NCI-H1694 (cell line): ENCODE measurements at places on chromosomes 2 and 18.

GRCh38 chr2:109402180-109402579 lies 211.6 kb downstream of the SEPTIN10 start:
- no peak for DNase-seq

DNA sequence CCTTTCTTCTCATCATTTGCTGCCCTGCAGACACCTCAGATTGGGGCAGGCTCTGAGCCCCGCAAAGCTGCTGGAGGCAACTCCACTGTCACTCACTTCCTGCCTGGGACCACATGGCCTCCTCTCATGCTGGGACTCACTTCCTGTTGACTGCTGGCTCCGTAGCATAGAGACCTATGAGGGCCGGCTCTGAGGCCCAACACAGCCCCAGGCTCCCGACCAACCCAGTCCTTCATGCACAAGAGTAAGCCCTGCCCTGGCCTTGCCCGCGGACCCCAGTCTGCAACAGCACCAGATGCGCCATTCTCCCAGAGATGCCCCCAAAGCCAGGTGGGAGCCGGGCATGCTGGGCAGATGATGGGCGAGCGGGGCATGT lies 55.7 kb downstream of the DNMT3A start:
- no peak for DNase-seq

DNA sequence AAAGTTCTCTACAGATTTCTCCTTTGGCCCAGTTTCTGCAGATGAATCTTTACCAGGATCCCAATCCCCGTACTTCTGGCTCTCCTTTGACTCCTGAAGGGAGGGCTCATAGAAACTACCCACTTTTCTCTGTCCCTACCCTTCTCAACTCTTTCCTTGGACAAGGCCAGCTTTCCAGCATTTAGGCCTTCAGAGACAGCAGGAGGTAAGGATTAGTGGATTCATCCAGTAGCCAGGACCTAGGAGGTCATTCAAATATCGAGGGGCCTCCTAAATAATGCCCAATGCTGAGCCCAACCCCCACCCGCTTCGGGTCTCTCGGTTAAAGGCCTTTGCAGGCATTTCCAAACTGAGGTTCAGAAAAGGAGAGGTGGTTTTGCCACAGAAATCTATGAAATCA lies 4.8 kb upstream of the ZNF532 start:
- no peak for DNase-seq

DNA sequence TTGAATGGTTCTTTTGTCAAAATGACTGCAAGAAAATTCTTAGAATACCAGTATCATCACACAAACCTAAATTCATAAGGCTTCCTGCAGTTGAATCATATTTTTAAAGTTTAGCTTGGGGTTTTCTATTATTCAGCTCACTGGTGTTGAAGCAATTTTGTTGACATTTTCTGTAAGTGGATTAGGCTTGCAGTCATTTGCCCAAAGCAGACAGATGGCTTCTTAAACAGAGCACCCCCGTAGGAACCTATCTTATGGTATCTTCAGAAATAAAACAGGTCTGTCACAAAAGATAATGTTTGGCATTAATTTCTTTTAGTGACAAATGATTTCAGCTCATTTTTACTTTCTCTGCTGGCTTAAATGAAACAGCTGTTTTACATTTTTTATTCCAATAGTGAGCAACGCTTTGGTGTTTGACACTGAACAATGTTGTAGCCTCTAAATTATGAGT lies 331.1 kb downstream of the PLCL1 start:
- no peak for DNase-seq

- DNase-seq, result no peak
These were observed 38.2 kb upstream of the DPP4 start for GRCh38 chr2:162111958-162112850.

DNA sequence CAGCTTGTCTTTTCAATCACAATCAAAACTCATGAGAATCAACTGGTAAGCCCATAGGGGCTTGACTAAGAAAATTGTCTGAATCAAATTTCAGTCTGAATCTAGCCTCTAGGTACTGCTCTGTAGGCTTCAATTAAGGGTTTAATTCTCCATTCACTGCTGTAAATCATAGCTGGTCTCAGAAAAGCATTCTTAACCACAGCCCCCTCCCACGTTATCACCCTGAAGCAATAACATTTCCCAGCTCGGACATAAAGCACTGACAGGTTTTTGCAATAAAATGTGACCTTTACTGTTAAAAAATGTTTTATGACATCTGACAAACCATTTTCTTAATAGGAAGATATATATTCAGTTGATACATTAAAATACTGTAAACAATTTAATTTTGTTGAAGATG lies 55.0 kb downstream of the LRP1B start:
- DNase-seq, result no peak

DNA sequence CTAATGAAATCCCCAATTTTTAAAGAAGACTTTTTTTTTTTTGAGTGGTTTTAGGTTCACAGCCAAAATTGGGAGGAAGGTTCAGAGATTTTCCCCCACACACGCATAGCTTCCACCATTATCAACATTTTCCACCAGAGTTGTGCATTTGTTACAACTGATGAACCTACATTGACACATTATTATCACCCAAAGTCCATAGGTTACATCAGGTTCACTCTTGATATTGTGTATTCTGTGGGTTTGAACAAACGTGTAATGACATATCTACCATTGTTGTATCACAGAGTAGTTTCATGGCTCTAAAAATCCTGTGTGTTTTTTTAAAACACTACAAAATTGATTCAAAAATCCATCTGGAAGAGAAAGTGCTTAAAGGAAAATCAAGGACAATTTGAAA lies 101.8 kb downstream of the TANC1 start:
- DNase-seq, result no peak

DNA sequence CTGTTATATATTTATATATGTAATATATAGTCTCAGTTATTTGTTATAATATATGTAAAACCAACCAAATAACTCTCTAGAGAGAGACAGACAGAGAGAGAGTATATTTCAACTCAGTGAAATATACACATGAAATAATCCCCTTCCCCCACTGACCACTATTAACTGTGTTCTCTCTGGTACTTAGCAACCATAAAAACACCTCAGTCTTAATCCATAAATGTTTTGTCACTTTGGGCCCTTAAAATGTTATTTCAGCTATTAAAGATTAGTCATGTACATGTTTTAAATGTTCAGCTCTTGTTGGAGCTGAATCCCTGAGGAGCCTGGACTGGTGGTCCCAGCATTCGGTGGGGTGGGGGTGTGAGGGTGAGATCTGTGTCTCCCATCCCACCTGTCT lies 122.2 kb upstream of the MAP3K20 start:
- DNase-seq, result no peak

DNA sequence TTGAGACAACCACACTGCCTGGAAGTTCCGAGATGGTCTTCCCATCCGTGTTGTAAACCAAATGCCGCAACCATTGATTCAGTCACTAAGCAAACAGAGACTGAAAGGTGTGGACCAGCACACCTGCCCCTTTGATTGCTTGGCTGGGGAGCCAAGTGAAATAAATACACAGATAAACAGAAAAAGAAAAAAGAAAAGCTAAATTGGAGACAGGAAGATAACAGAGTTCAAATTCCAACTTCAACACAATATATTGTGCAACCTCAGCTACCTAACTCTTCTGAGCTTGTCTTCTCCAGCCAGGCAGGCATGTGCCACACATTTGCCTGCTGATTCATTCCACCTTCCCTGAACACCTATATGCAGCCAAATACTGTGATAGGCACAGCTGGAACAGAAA lies 110.9 kb downstream of the PID1 start:
- DNase-seq, result no peak

DNA sequence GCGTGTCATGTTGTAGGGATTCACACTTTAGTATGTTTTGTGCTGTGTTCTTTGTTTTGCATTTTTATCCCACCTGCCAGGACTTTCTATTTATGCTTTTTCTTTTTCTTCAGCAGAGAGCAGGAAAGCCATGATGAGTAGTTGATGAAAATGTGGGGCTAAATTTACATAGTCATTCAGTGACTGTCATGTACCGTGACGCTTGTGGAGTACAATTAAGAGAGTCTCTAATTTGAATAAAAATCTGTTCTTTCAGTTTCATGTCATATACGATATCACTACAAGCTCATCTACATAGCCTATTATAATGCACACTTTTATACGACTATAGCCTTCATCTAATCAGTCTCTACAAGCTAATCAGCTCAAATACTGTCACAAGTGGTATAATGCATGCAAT lies 112.7 kb upstream of the SPATS2L start:
- DNase-seq, result no peak

DNA sequence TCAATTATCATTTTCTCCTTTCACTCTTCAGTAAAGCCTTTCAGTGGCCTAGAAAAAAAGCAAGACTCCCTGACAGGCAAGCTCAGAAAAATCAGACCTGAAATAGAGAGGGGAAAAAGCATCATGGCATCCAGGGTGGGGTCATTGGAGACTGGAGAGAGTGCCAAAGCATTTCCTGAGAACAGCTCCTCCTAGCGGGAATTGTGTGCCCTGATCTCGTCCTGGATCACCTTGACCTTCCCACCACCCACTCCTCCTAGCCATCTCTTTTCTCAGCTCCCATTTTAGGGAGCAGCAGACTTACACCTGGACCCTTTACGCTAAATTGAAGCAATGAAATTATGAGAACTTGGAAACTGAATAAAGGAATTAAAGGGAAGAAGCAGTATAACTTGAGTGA lies 176.6 kb downstream of the VWC2L start:
- no peak for DNase-seq

- no peak for DNase-seq
These were observed 120.9 kb upstream of the COL3A1 start for GRCh38 chr2:188853307-188853706.

DNA sequence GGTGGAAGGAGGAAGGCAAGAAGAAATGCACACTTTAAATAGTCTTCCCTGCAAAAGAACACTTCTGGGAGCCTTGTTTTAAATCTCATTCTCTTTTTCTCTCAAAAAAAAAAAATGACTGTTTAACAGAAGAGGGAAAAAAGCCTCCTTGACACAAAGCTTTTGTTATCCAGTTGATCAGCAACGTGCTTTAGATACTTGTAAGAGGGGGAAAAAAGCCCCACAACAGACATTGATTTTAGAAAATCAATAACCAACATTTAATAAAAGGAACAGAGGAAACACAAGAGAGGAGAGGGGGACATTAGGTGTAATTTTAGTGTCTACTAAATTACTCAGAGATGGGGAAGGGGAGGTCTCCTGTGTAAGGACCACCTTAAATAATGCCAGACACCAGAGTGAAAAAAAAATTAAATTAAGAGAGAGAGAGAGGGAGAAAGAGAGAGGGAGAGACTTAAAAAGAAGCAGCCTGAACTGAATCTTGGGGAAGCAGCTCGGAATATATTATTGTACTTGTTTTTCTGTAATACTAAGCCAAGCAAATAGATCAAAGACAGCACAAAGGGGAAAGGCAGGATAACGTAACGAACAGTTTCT lies 4.7 kb downstream of the ZEB2 start:
- DNase-seq, result no peak

DNA sequence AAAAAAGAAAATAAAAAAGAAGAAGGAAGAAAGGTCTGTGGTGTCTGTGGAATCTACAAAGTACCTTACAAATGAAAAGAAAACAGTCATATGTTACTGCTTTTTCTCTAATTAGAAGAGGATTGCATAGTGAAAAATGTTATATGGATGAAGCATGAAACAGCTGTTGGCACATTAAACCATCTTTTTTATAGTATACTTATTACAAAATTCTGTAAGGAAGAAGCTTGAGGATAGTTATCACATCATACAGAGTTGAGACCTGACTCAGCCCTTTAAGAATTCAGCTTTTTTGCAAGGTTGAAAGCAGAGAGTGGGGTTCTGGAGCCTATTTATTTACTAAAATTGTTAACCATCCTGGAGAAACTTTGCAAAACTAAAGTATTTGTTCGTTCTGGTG lies 222.7 kb downstream of the PHLPP1 start:
- DNase-seq, result no peak

DNA sequence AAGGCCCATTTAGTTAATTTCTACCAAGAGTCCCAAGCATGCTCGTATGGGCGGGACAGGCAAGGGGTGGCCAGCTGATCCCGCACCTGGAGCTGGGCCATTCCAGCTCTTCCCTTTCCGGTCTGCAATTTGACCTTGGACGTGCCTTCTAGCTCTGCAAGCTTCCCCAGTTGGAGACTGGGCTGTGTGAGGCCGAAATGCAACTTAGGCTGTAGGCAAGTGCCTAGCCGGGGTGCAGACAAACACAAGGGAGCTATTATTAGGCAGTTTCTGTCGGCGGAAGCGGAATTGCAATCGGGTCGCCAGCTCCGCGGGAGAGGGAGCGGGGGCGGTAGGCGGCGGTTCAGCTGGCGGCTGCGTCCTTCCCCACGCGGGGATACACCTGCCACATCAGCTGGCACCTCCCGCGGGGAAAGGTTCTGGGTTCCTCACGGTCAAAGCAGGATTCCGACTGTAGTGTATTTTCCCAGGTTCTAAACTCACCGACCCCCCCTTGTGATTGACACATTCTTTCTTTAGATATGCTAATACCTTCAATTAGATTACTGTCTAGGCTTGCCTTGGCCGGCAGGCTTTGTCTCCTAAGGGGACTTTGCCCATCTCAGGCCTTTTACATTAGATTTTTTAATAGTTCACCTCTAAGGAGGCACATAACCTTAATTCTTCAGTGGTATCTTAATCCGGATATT lies 17.1 kb upstream of the ZNF532 start:
- DNase-seq, result no peak

DNA sequence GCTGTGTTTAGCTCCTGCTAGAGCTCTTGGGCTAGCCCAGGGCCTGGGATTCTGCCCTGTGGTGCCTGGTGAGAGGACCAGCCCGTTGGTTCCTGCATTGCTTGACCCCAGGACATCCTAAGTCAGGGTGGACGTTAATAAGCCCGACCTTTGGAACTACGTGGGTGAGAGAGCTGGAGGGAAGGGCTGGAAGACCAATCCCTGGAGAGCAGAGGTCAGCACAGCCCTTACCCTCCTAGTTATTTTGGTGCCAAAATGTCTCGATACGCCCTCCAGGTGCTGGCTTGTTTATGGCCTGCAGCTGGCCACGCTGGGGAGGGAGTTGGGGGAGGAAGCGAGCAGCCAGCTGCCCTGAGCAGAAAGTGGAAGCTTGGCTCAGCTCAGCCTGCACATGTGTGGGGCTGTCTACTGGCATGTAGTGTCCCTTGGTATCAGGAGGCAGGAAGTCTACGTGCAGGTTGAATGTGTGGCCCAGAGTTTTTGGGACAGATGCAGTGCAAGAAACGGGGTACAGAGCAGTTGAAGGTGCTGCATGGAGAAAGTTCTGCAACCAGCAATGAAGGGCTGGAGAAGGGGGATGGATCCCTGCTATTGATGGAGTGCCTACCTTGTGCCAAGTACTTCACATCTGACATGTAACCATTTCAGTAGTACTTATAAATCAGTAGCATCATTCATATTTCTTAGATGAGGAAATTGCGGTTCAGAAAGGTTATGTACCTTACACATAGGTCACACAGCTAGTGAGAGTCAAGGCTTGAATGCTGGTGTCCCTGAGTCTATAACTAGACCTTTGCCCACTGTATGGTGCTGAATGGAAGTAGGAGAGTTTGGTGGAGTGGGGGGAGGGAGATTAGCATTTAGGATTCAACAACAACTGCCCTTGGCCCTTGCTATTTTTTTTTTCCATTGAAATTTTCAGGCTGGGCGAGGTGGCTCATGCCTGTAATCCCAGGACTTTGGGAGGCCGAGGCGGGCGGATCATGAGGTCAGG lies 5.0 kb upstream of the DGKD start:
- no peak for DNase-seq

GRCh38 chr2:108446703-108447102 lies 2.3 kb upstream of the GCC2 start:
- DNase-seq, result no peak

GRCh38 chr2:192064459-192064858 lies 130.3 kb downstream of the TMEFF2 start:
- no peak for DNase-seq
